ENCODE measurements at places on chromosomes 7 and 10. TPM values are rescaled to one million over a fixed set of nuclear protein-coding genes. Genes with fewer than 3 reads are reported as not detected.

- peaks cover 56% of the 10 kb centered on the region for H3K27me3 ChIP-seq
- H3K36me3 ChIP-seq, result no peaks in the 10 kb centered on the region
- DNase-seq, result no peak
Observed at GRCh38 chr7:32063614-32064013, 6.6 kb downstream of the PDE1C start.

ZNF33B gene
- 25.0 TPM for total RNA-seq

GRCh38 chr10:43407148-43407575, 1.8 kb downstream of the HNRNPF start:
- peaks cover 48% of the 10 kb centered on the region for H3K4me1 ChIP-seq
- peak overlapping the region; percentile 97 for H3K4me3 ChIP-seq
- DNase-seq, result peak; percentile 37
- peak overlapping the region; percentile 97 for H3K27ac ChIP-seq
- H3K27me3 ChIP-seq, result no peaks in the 10 kb centered on the region
- no peaks in the 10 kb centered on the region for H3K36me3 ChIP-seq

DNA sequence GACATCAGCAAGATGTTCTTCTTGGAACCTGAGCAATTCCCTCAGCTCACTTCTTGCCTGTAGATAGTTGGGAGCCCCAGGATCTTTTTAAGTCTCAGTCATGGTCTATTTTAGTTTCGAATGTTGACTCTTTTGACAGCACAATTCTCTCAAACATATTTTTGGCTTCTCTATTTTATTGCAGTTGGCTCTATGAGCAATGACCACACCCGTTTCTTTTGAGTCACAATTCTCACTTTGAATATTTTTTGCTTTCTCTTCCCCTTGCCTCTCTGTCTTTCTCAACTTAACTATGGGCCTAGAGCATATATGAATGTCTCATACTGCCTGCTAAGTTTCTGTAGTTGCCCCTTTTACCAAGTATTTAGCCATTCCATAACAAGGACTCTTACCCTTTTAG, 222.8 kb downstream of the PTN start:
- no peaks in the 10 kb centered on the region for H3K4me1 ChIP-seq
- peaks cover 4% of the 10 kb centered on the region for H3K36me3 ChIP-seq
- H3K27ac ChIP-seq, result no peak overlapping the region

DNA sequence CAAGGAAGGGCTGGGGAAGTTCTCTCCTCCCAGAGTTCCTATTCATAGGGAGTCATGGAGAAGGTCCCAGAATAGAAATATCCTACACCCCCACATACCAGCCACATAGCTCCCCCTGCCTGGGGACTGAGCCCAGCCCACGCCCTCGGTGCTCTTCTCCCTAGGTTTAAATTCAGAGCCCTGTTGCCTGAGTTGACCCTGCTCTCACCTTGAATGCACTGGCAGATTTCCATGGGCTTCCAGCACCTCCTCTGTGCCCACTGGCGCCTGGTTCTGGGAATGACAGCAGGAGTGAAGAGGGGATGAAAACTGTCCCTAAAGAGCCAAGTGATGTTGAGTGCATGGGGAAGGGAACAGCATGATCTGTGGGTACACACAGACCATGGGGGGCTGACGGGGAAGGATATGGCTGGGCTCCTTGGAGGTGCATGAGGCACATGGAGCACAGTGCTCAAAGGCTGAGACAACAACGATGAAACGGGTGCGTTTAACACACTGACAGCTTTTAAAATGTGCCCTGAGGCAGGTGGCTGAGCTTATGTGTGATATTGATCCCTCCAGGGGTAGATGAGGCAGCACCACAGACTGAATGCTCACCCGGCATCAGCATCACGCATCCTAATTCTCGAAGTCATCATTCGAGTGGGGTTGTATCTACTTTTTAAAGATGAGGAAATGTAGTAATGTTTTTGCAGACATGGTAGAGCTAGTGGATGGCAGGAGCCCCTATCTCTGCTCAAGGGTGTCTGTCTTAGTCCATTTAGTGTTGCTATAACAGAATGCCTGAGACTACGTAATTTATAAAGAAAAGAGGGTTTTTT, 53.7 kb upstream of the IGFBP3 start:
- H3K27me3 ChIP-seq, result peaks cover 28% of the 10 kb centered on the region
- H3K4me1 ChIP-seq, result peaks cover 42% of the 10 kb centered on the region
- H3K27ac ChIP-seq, result no peak overlapping the region
- no peak for DNase-seq

DNA sequence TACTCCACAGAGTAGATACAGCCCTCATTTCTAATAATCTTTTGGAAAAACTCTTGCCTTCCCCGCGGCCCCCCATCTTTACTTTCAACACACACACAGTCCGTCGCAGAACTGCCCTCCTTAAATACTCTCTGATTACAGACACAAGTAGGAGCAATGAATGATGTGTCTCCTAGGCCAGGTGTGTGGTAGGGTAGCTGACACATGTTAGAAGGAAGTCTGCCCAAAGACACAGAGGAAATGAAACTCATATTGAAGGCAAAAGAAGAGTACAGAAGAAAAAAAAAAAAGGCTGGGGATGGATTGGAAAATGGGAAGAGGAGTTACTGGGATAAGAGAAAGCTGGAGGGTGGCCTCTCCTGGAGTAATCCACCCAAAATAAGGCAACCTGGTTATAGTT, 14.6 kb downstream of the OPALIN start:
- peaks cover 12% of the 10 kb centered on the region for H3K4me1 ChIP-seq
- H3K36me3 ChIP-seq, result peaks cover 6% of the 10 kb centered on the region
- peaks cover 3% of the 10 kb centered on the region for H3K27me3 ChIP-seq
- H3K4me3 ChIP-seq, result no peak overlapping the region
- no peak for DNase-seq
- H3K27ac ChIP-seq, result no peak overlapping the region
